ENCODE measurements at places on chromosomes 3 and 15. TPM values are rescaled to one million over a fixed set of nuclear protein-coding genes. Genes with fewer than 3 reads are reported as not detected.

GRCh38 chr3:151228666-151229040 lies 25.6 kb upstream of the GPR171 start:
- no peak for DNase-seq

GRCh38 chr15:58348095-58348812 lies 83.5 kb upstream of the LIPC start:
- DNase-seq = no peak

GRCh38 chr3:173762501-173762900 lies 365.0 kb downstream of the NLGN1 start:
- DNase-seq = no peak

- DNase-seq = no peak
Measured at GRCh38 chr15:61879219-61879618, 181.0 kb downstream of the VPS13C start.

BFSP2 gene
- total RNA-seq = not detected
